Colonic mucosa (tissue), 4 donors: ENCODE measurements at places on chromosomes 16 and 17.

DNA sequence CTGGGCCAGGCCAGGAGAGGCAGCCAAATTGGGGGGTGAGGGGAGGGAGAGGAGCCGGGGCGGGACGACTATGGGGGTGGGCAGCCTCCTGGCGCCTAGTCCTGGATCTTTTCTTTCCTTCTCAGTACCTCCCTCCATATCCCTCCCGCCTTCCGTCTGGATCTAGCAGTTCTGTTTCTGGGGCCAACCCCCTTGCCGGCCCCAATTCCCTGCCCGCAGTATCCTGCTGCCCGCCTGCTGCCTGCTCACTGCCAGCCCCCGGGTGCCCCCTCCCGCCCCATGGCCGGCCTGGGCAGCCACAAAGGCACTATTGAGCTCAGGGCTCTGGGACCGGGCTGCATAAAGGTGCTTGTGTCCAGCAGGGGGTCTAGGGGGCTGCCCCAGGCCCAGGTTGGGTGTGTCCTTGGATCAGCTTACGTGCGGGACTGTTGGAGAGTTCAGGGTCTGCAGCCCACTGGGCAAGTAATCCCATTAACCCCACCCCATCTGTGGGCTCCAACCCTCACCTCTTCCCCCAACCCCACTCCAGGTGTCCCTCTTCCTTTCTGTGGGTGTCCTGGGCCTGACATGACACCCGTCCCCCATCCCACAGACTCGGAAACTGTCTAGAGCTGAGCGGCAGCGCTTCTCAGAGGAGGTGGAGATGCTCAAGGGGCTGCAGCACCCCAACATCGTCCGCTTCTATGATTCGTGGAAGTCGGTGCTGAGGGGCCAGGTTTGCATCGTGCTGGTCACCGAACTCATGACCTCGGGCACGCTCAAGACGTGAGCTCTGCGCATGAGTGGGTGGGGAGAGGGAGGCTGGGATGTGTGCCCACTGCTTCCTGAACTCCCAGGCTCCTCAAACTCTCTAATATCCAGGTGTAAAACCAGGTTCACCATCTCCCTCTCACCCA, 2.0 kb downstream of the WNK4 start:
- no peak for DNase-seq

- peak; percentile 79 for DNase-seq
These were observed 32.6 kb upstream of the MEOX1 start for GRCh38 chr17:43694081-43694870.

DNA sequence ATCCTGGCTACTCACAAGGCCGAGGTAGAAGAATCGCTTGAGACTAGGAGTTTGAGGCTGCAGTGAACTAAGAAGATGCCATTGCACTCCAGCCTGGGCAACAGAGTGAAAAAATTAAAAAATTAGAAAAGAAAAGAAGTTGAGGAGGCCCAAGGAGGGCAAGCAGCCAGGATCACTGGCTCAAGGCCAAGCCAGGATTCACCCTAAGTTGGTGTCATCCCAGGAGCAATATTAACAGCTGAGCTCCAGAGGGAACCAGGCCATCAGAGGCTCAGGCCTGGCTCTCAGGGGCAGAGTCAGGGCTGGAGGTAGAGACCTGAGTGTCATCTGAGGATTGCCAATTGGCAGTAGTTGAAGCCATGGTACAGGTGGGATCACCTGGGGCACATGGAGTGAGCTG, 20.7 kb downstream of the DRC3 start:
- no peak for DNase-seq

GRCh38 chr17:50618300-50618699, 16.4 kb upstream of the ABCC3 start:
- DNase-seq = no peak

GRCh38 chr17:39781031-39781860, 43.5 kb downstream of the GRB7 start:
- DNase-seq = no peak

- DNase-seq = no peak
These were observed 24.2 kb downstream of the SIAH1 start for GRCh38 chr16:48361012-48361411.

DNA sequence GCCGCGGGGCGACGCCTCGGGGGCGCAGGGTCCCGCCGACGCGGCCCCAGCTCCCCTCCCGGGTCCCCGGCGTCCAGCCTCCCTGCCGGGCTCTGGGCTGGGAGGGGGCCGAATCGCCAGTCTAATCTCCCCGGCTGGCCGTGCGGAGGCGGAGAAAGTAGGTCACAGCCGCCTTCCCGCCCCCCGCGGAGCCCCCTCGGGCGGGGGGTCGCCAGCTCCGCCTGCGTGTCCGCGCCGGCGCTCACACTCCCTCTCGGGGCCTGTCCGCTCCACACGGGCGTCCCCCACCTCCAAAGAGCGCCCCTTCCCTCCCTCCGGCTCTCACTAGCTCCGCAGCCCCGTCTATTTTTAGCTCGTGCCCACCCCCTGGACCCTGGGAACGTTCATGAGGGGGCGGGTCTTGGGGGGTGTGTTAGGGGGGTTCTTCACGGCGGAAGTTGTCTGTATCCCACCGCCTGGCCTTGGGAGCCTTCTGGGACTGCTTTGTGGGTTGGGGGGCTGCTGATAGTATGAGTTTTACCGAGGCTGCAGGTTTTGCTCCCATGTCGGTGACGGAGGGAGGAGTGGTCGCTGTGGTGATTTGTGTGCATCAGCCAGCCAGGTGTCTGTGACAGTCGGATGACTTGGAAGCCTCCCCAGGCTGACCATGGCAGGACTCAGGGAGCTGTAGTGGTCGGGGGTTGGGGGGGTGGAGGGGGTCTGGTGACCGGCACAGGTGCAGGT, 1.1 kb downstream of the ATP1B2 start:
- DNase-seq = no peak

DNA sequence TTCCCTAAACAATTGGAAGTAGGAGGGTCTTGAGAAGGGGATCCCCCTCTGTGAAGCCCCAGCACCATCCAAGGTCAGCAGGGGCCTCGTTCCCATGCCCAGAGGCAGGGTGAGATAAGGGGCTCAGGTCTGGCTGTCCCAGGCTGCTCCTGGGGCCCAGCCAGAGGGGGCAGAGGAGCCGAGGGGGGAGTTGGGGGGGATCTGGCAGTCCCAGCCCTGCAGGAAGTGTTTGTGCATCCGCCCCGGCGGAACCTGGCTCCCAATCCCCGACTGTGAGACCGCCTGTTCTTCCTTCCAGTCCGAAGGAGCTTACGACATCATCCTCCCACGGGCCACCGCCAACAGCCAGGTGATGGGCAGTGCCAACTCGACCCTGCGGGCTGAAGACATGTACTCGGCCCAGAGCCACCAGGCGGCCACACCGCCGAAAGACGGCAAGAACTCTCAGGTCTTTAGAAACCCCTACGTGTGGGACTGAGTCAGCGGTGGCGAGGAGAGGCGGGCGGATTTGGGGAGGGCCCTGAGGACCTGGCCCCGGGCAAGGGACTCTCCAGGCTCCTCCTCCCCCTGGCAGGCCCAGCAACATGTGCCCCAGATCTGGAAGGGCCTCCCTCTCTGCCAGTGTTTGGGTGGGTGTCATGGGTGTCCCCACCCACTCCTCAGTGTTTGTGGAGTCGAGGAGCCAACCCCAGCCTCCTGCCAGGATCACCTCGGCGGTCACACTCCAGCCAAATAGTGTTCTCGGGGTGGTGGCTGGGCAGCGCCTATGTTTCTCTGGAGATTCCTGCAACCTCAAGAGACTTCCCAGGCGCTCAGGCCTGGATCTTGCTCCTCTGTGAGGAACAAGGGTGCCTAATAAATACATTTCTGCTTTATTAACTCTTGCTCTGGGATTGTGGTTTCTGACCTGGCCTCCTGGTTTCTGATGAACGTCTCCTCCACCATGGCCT, 14.9 kb downstream of the GPRC5C start:
- no peak for DNase-seq

- DNase-seq = no peak
These were observed 560 bp upstream of the RUSF1 start for GRCh38 chr16:31508706-31509195.

GRCh38 chr16:48098472-48098871, 57.3 kb downstream of the ABCC12 start:
- DNase-seq = no peak

GRCh38 chr17:64200080-64201032, 62.7 kb downstream of the TEX2 start:
- no peak for DNase-seq

- no peak for DNase-seq
These were observed 9.3 kb downstream of the SMCR8 start for GRCh38 chr17:18324140-18325050.

DNA sequence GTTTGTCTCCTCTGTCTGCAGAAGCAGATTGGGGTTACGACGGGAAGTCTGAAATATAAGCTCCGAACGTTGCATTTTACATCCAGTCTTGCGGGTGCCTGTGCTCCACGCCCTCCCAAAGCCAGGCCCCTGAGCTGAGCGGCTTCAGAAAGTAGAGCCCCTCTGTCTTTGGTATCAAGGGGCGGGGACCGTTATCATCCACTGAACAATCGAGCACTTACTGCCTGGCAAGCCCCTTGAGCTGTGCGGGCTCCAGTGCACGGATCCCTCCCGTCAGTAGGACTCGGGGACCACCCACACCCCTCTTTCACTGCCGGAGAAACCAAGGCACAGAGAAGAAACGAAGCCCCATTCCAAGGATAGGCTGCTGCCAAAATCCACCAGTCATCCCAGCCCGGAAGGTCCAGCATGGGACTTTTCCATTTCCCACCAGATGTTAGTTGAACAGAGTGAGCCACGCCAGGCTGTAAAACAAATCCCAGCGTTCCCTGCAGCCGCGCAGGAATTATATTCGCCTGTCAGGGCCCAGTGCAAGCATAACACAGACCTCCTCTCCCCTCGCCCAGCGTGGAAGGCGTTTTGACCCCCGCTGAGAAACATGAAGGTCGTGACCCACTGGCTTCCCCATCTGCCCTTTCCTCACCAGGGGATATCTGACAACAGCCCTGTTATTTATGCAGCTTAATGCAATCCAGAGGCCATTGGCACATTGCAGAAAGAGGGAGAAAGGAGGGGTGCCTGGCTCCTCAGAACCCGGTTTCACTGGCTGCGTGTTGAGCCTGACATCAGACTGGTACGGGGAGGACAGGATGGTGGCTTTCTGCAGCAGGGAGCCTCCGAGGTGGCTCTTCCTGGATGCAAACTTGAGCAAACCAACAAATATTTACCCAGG, 212.2 kb upstream of the FOXF1 start:
- DNase-seq = no peak

DNA sequence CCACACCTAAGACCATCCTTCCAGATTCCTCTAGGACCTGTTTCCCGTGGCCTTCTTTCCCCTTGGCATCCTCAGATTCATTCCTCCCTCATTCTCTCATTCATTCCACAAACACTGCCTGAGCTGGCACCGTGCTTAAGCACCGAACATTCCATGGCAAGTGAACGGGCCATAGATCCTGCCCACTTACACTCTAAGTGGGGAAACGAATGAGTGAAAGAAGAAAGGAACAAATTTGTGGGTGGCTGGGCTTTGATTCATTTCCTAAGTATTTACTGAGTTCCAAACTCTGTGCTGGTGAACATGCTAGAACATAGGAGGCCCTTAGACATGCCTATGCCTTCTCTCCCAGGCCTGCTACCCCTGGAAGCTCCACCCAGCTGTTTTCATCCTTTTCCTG, 30.0 kb downstream of the SRCIN1 start:
- DNase-seq = no peak

DNA sequence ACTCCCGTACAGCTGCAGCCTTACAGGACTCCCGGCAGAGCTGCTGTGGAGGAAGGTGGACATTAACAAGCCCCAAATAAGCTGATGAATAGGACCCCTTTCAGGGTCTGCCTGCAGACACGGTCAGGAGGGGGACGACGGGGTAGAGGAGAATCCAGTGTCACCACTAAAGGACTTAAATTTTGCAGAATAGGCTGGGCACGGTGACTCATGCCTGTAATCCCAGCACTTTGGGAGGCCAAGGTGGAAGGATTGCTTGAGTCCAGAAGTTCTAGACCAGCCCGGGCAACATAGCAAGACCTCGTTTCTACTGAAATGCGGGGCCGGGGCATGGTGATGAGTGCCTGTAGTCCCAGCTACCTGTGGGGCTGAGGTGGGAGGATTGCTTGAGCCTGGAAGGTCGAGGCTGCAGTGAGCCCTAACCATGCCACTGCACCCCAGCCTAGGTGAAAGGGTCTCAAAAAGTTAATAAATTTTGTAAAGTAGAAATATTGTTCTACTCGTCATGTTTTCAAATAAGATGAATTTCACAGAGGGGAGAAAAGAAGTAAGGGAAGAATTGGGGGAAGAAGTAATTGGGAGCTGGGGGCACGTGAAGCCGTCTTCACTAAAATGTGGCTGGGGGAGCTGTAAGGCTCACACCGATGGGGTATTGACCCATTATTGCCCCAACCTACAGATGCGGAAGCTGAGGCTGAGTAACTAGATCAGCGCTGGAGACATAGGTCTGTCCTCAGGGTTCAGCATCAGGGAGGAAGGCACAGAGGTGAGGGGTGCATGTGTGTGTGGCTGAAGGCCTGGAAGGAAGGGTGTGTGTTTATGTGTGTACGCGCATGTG, 4.7 kb downstream of the LITAFD start:
- DNase-seq = no peak

DNA sequence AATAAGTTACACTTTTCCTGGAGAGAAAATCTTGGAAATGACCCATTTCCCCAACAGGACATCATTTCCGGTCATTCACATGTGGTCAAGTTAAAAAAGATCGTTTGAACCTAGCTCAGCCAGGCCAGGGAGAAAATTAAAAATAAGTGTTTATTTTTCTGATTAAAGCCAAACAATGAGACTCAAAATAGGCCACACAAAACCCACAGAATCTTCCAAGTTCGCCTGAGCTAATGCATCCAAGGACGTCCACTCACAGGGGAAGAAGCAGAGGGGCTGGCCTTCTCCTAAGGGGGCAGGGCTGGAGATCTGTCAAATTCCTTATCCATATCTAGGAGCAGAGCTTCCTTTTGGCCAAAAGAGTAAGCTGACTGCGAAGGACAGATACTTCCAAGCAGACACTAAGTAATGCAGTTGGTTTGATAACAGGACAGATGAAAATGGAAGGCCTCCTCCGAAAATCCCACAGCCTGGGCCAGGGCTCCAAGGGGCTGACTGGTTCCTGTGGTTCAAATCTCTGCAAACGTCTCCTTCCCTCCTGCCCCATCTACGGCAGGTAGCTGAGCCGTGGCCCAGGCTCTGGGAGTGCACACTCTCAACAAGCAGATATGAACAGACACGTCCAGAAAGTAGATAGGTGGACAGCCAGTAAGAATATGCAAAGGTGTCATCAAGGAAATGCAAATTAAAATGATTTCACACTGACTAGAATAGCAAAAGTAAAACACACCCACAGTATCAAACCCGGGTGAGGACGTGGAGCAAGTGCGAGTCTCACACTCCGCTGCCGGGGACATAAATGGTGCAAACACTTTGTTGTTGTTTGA, 98.5 kb downstream of the MRM3 start:
- no peak for DNase-seq

- no peak for DNase-seq
These were observed 13.4 kb downstream of the TPSG1 start for GRCh38 chr16:1211451-1212268.

- DNase-seq = no peak
These were observed 229.3 kb downstream of the HS3ST3A1 start for GRCh38 chr17:13372432-13372831.

GRCh38 chr17:17472333-17472920, 4.4 kb upstream of the MED9 start:
- no peak for DNase-seq

DNA sequence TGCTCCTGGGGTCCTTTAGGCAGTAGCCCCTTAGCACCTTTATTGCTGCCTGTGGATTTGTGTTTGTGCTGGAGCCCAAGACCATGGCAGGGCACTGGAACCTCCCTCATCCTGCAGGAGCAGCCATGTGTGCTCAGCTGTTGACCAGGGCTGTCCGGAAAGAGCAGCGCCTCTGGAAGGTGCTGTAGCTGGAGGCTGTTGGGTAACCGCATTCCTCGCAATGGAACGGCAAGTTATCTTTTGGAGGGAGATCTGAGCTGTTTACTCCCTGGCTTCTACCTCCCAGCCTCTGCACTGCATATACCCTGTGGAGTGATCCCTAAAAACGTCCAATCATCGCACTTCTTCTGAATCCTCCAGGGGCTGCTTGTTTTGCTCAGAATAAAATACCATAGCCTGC, 291.0 kb downstream of the SNX29 start:
- DNase-seq = no peak
